Effector memory CD8-positive, alpha-beta T cell (primary cell): ENCODE measurements at places on chromosomes 3 and 15.

DNA sequence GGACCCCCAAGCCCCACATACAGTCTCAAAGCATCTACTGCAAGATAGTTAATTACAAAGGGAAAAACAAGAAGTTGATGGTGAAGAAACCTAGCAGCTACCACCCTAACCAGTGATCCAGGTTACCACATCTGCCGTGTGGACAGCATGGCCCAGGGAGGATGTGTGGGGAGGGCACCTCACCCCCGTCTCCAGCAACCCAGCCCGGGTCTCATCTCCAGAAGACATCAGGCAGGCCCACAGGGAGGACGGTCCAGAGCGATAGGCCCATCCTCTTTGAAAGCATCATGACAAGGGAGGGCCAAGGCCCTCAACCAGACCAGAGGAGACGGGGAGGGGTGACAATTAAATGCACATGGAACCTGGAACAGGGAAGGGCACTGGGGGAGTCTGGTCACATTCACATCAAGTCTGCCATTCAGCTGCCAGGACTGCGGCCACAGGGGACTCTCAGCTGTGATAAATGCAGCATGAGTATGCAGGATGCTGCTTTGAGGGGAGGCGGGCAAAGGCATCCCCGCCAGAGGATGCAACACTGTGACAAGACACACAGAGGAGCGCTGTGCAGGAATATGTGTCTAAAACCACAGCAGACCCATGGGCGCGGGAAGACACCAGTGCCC lies 18.8 kb downstream of the ZXDC start:
- no peak for DNase-seq

GRCh38 chr3:44478055-44478468 lies 592 bp upstream of the ZNF445 start:
- DNase-seq: no peak

GRCh38 chr3:64086479-64087252 lies 63.4 kb upstream of the PSMD6 start:
- no peak for DNase-seq

- no peak for DNase-seq
Observed at GRCh38 chr3:43190670-43191069, 84.8 kb upstream of the POMGNT2 start.

GRCh38 chr3:31240466-31240865 lies 292.3 kb upstream of the STT3B start:
- no peak for DNase-seq

DNA sequence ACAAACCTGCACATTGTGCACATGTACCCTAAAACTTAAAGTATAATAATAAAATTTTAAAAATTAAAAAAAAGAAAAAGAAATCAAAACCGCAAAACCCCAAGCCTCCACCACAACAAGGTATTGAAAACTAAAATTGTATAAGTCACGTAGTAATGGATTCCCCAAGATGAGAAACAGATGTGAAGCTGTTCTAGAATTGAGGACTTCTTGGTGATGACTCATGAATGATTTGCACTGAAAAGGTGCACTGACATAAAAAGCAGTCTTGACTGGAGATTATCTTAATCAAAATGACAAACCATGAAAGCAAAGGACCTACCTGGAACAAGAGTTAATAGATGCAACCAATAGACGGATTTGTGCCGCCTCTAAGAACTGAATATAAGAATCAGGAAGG lies 225.8 kb downstream of the MYRIP start:
- DNase-seq: no peak

DNA sequence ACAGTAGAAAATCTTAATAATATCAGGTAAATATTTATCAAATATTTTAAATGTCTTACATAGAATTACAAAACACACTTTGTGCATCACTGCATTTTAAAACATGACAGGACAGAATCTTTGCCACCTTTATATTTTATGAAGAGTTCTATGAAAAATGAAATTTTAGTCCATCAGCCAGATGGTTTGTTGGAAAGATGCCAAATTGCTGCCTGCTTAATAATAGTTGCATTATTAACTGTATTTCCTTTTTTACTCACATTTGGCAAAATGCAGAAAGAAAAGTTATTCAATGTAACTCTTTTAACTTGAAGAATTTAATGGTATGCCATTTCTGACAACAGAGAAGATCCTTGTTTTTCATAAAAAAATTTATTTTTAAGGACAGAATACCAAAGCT lies 1271.6 kb downstream of the NSUN3 start:
- DNase-seq: no peak

DNA sequence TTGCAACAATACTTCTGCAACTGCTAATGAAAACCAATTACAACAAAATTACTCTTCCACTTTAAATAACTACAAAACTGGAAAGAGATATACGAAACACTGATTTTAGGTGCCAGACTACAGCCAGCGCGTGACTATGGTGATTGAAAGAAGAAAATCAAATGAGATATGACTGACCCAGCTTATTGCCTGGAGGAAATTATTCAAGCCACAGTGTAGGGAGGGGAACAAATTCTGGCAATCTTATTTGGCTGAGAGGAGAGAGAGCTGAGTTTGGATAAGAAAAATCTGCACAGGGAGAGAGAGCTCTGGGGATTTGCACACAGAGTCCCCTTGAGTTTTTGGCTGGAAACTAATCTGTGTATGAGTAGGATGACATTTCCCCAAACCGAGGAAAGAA lies 470.3 kb upstream of the FRG2C start:
- DNase-seq: no peak

- DNase-seq: no peak
Observed at GRCh38 chr3:84959470-84960271, 882 bp downstream of the CADM2 start.

DNA sequence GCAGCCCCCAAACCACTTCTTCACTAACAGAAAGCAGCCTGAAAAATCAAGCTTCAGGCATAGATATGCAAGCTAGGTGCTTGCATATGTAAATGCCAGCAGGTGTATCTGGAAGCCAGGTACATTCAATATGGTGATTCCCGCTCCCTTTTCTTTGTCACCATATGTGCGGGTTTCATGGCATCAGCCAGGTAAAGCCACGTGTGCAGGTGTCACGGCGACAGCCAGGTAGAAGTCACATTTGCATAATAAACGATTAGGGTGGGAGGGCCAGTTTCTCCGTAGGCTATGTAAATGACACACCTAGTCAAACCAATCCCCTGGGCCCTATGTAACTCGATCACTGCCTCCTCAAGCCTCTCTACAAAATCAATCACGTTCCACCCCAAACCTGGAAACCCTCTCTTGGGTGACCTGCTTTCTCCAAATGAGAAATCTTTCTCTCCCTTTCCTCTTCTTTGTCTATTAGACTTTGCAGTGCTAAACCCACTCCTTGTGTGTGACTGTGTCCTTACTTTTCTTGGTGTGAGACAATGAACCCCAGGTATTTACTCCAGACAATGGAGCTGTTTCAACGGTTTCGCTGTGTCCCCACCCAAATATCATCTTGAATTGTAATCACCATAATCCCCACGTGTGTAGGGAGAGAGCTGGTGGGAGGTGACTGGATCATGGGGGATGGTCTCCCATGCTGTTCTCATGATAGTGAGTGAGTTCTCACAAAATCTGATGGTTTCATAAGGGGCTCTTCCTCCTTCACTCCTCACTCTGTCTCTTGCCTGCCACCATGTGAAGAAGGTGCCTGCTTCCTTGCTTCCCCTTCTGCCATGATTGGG lies 44.6 kb downstream of the ONECUT1 start:
- DNase-seq: no peak

DNA sequence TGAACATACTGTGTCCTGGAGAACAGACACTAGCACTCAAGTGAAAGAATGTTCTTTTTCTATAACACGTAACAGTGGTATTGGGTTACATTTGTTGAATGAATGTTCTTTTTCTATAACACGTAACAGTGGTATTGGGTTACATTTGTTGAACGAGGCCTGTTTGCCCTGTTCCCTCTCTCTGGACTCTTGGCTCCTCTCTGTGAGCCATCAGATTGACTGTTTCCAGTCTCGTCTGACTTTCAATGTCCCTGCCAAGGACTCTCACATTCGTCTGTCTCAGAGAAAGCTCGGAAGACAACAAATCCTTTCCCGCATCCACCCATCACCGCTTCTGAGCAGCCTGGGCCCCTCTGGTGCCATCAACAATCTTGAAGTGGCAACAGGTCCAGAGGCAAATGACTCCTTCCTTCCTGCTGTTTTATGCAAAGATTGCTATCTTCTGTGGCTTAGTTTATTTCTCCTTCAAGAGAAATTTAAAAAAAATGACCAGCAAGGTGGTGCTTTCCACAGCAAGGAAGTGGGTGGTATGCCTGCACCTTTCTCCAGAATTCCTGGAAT lies 8.0 kb downstream of the TMEM45A start:
- no peak for DNase-seq

DNA sequence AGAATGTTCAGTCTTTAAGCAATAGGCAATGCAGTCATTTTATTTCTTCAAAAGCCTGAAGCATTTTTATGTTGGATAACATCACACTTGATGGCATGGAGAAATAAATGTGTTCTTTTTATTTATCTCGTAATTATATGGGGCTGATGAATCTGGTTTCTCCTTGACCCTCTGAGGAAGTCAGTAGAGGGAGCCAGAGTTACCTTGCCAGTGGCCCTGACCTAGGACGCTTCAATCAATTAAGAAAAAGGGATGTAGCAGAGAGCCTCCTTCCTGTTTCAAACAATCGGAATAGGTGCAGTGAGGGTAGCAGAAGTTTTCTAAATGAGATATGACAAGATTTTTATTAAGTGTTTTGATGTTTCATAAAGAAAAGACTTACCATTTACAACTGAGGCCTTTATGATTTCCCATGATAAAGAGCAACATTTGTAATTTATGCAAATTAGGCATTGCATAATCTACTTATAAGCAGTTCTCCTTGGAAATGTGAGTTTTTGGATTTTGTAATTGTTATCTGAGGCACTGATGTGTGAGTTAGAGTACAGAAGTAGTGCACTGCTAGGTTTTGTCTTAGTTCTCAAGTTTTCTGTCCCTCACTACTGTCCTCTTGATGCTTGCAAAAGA lies 129.1 kb downstream of the RAP2B start:
- DNase-seq: no peak

DNA sequence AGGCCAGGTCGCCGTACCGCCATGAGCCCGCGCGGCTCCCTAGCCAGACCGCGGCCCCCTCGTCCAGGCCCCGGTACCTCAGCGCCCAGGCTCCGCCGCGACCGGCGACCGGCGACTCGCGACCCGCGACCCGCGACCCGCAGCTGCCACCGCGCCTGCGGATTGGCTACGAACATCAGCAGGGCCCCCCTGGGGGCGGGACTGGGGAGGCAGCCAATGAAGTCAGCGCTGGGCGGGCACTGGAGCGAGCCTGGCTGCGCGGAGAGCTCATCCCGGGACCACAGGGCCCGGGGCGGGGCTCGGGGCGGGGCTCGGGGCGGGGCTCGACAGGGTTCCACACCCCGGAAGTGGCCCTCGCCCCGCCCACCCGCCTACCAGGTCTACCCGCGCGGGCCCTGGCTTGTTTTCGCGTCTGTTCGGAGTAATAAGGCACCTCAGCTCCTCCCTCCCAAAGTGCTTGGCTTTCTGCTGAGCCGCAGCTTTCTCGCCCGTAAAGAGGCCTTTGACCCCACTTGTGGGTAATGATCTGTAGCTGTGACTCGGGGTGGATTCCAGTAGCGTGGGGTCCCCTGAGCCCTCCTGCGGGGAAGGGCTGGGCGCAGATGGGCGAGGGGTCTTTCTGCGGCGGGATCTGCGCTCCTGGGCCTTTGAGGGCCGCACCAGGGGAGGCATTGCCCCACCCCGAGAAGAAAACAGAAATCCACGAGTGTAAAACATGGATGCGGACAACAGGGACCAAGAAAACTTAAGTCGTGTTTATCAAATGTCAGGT lies at the start of gene LYSMD4:
LYSMD4 (minus strand) TSS at position 170 of the 772 bp plus-strand sequence. CDS start 1,438 bp downstream, outside the sequence.
- peak; percentile 95 for DNase-seq

DNA sequence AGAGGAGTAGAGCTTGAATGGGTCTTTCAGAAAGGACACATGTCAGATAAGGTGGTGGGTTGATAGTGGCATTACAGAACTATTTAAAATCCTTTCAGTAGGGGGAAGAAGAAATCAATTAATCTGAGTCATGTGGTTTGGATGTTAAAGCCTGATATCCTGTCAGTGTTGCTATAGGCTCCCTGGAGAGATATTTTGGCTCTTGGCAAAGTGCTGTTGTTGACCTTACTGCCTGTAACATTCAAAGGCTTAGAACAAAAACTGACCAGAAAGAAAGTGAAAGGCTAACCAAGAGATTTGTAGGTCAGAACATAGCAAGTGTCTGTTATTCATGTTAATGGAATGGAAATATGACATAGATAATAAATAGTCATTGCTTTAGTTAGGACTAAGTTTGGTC lies 552.9 kb downstream of the DIPK2A start:
- no peak for DNase-seq

- no peak for DNase-seq
Observed at GRCh38 chr3:136682740-136683312, 69.4 kb downstream of the STAG1 start.

- DNase-seq: no peak
Observed at GRCh38 chr3:191592105-191592504, 131.1 kb downstream of the PYDC2 start.

DNA sequence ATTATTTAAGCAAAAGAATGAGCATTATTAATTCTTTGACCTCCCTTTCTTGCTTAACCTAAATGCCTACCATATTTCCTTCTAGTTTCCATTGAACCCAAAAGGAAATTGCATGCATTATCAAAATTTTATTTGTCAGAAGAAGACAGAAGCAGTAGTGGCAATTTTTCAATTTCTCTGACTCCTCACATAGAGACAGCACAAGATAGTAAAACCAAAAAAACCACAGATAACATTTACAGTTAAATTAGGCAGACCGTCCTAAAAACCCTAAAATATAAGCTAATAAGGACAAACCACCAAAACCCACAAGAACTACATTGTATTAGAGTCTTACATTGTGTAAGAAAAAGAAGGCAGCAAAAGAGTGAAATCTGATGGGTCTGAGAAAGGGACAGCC lies 27.1 kb downstream of the GOLGB1 start:
- DNase-seq: no peak

DNA sequence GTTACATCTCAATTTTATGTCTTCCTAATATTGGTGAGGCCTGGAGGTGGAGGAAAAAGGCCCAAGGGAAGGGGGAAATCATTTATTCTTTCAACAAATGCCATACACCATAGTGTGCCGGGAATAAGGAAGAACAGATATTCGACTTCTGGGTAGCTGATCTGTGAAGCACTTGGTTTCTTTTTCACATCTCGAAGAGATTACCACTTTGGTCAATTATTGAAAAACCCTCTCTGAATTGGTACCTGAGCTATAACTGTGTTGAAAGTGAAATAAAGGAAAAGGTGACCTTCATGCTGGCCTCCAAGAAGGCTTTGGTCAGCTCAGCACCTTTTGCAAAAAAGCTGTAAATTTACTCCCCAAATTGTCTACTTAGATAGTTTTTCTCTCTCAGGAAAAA lies 14.2 kb upstream of the MB21D2 start:
- DNase-seq: no peak

GRCh38 chr3:193833592-193833991 lies 240.6 kb downstream of the OPA1 start:
- no peak for DNase-seq
